ENCODE measurements at places on chromosomes 2 and 18. TPM values are rescaled to one million over a fixed set of nuclear protein-coding genes. Genes with fewer than 3 reads are reported as not detected.

- DNase-seq: peak; percentile 18
Measured at GRCh38 chr2:65746931-65747675, 314.7 kb upstream of the SPRED2 start.

Gene SIX3
- 6.6 TPM for total RNA-seq

GRCh38 chr18:13885009-13885408, 30.3 kb downstream of the MC2R start:
- DNase-seq: no peak

DNA sequence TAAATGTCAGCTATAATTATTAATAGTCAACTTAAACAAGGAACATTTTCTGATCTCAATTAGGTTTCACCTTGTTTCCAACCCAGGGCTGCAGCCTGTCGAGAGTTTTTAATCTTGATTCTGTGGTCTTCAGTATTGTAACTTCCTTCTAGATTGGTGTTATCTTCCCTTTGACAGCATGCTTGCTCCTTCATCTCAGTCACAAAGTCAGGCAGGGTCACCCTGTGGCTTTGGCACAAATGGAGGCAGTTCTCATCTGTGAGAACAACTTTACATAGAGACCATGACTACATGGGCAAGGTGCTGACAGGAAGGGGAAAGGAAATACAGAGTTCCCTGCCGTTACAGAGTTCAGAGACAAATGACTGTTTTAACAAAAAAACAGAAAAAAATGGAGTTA, 50.5 kb downstream of the HNRNPLL start:
- DNase-seq: no peak

GRCh38 chr2:76120176-76120575, 409.5 kb upstream of the GCFC2 start:
- no peak for DNase-seq

Gene CLEC4F
- total RNA-seq: not detected
